ENCODE measurements at places on chromosomes 4 and X. TPM values are rescaled to one million over a fixed set of nuclear protein-coding genes. Genes with fewer than 3 reads are reported as not detected.

DNA sequence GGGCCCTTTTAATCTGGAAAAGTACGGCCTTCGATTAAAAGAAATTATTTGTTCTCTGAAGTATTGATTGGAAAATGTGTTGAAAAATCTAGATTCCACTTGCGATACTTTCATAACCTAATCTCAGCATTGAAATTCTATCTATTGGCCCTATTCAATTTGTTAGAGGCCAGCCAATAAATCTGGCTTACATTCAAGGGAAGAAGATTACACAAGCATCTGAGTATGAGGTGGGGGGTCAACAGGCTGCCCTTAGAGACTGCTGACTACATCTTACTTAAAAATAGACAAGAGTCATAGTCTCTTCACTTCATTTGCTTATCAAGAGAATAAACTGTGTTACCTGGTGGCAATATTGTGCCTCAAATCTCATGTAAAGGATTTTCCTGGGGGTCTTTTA is 248.0 kb upstream of the KCNIP4 start:
- DNase-seq = no peak

DNA sequence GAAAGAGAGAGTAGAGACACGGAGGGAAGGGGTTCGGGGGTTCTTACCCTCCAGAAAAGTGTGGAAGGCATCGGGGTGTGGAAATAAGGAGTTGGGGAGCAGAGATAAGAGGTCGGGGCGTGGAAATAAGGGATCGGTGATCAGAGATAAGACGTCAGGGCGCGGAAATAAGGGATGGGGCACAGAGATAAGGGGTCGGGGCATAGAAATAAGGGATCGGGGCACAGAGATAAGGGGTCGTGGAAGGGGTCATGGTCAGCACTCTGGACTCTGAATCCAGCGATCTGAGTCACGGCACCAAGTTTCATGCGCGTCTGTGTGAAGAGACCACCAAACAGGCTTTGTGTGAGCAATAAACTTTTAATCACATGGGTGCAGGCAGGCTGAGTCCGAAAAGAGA is 119.1 kb downstream of the PCDH10 start:
- no peak for DNase-seq

GRCh38 chrX:83504721-83505479 is 3.2 kb upstream of the POU3F4 start:
- no peak for DNase-seq

GRCh38 chr4:127261476-127261875 is 371.3 kb upstream of the INTU start:
- DNase-seq = no peak

DNA sequence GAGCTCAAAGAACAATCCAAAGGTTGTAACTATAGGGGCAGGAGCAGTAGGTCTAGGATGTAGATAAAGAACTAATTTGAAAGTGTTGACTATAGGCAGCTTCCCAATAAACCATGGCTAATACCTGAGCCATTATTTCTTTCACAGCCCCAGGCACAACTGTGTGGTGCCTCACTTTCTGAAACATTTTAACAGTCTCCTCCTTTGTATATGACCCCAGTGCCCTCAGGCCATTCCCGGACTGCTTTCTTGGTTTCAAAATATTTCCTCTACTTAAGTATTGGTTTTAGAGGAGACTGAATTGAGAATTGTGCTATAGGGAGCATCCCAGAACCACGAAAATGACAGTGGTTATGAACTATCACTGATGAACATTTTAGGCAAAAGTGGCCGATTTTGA is 728.7 kb downstream of the IL1RAPL1 start:
- no peak for DNase-seq

Gene KCNE5
- 0.43 TPM for total RNA-seq

Gene TCP11X1
- not detected for total RNA-seq

Gene FGG
- not detected for total RNA-seq

All from Right ventricle myocardium inferior (tissue), 1 donor.